A549 treated with RU486 at 1 μM for 4 hours (cell line): ENCODE measurements at places on chromosomes 1 and 21. TPM values are rescaled to one million over a fixed set of nuclear protein-coding genes. Genes with fewer than 3 reads are reported as not detected.

Gene CAMSAP2
- 14.6 to 26.9 TPM (median 21.3 TPM) in 5 replicates for total RNA-seq

Gene CSMD2
- not detected in 5 replicates for total RNA-seq

Gene MYOC
- total RNA-seq = not detected in 5 replicates

Gene MAN1C1
- 0.08 to 0.22 TPM (median 0.14 TPM) in 5 replicates for total RNA-seq

Gene MX1
- total RNA-seq = 1.4 to 3.0 TPM (median 1.9 TPM) in 5 replicates

Gene UBE2U
- not detected in 5 replicates for total RNA-seq

Gene CYP4B1
- not detected in 5 replicates for total RNA-seq

Gene CNR2
- not detected in 5 replicates for total RNA-seq

Gene ZYG11A
- 1.5 to 2.6 TPM (median 2.5 TPM) in 5 replicates for total RNA-seq

Gene LCE2B
- not detected in 5 replicates for total RNA-seq

Gene TCHH
- total RNA-seq = 0.14 to 0.33 TPM (median 0.22 TPM) in 5 replicates

Gene FMO5
- 0.17 to 0.35 TPM (median 0.18 TPM) in 4 of 5 replicates, not detected in the other for total RNA-seq
